Activated CD4-positive, alpha-beta memory T cell treated with anti-CD3 and anti-CD28 coated beads for 36 hours (primary cell): ENCODE measurements at places on chromosomes 5 and 9.

DNA sequence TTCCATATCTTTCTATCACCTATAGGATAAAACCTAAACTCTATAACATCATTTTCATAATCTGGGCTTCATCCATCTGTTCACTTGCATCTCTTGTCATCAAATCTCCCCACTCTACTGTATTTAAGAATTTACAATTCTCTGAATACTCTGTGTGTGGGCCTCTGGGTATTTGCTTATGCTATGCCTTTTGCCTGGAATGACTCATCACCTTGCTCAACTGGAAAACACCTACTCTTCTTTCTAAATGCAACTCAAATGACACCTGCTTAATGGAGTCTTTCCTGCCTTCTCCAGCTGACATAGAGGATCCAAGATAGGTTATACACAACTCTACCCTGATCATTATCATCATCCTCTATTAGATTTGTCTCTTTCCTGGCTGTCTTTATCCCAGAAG is 421.7 kb downstream of the SPATA31D1 start:
- H3K36me3 ChIP-seq: no peaks in the 10 kb centered on the region
- H3K27ac ChIP-seq: no peak overlapping the region
- H3K4me3 ChIP-seq: no peak overlapping the region
- no peaks in the 10 kb centered on the region for H3K4me1 ChIP-seq
- no peaks in the 10 kb centered on the region for H3K27me3 ChIP-seq

DNA sequence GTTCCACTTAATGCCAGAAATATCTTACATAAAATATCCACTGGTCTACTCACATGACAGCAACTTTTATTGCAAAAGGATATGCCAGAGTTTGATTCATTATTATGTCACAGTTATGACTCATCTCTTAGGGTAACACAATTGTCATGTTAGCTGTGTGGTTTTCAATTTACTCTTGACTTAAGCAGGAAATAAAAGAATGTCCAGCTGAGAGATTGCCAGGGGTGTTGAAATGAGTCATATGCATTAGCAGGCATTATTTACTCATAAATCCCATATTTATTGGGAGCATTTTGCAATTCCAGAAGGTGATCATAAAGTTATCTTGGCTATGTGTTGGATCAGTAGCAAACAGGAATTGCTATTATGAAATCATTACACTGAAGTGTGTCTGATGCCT is 1164.6 kb upstream of the CDH18 start:
- H3K4me3 ChIP-seq: no peak overlapping the region
- no peak overlapping the region for H3K27ac ChIP-seq
- no peaks in the 10 kb centered on the region for H3K36me3 ChIP-seq
- DNase-seq: no peak
- no peaks in the 10 kb centered on the region for H3K27me3 ChIP-seq

DNA sequence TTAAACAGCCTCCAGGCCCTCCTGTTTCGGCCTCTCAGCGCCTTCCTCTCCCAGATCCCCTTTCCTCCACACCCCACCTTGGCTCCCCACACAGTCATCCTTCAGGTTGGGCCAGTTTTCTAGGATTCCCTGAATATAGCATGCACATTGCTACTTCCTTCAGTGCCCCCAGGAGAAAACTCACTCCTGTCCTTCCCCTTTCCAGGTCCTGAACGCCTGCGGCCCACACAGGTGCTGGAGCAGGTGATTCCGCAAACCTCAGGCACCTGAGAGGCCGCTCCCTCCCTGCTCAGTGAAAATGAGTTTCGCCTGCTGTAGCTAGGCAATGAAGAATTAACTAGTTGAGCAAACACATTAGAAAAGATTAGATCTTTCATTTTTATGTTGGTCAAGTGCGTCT is 185.0 kb downstream of the MED10 start:
- no peak overlapping the region for H3K4me3 ChIP-seq
- H3K27ac ChIP-seq: no peak overlapping the region
- H3K27me3 ChIP-seq: peaks cover 1% of the 10 kb centered on the region
- no peaks in the 10 kb centered on the region for H3K36me3 ChIP-seq
- DNase-seq: no peak

- no peak overlapping the region for H3K27ac ChIP-seq
- peaks cover 38% of the 10 kb centered on the region for H3K4me1 ChIP-seq
- DNase-seq: no peak
- peaks cover 8% of the 10 kb centered on the region for H3K36me3 ChIP-seq
- H3K4me3 ChIP-seq: no peak overlapping the region
- H3K27me3 ChIP-seq: peaks cover 11% of the 10 kb centered on the region
Observed at GRCh38 chr9:95722141-95722540, 153.3 kb upstream of the ERCC6L2 start.

DNA sequence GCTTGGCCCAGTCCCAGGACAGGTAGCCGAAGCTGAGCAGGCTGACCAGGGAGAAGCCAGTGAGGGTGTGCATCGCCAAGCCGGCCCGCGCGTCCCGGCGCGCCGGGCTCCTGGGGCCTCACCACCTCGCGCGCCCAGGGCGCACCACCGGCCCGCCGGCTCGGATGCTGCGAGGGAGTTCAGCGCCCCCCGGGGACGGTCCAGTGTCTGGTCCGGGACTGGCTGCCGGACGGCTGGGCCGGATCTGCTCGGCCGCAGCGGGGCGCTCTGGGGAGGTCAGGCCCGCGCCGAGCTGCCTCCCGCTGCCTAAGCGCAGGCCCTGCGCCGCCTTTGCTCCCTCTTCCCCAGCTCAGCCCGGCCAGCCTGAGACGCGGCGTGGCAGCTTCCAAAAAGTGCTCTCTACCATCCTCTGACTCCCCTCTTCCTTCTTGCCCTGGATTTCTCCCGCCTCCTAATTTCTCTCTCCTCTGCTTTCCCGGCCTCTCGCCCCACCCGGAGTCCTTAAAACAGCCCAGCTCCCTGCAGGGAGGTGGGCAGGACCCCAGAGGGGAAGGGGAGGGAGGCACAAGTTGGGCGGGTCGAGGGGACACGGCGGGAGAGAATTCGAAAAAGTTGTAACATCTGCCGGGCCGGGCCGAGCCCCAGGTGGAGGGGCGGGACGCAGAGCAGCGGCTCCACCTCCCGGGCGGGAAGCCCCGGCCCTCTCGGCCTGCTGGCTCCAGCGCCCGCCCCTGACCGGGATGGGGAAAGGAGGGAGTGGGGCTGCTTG is at the start of gene ARSI:
Gene ARSI, minus strand, starts transcription at position 605 of the 769 bp plus-strand sequence. Its CDS starts 532 bp downstream, at position 73.
- no peak within 1 kb of the TSS for H3K4me3 ChIP-seq
- H3K27ac ChIP-seq: no peak within 1 kb of the TSS
- H3K36me3 ChIP-seq: no peaks in the 10 kb centered on the region
- DNase-seq: no peak
- peaks cover 25% of the 10 kb centered on the region for H3K27me3 ChIP-seq

GRCh38 chr5:133432956-133433532 is 179.3 kb downstream of the FSTL4 start:
- H3K4me3 ChIP-seq: no peak overlapping the region
- H3K36me3 ChIP-seq: no peaks in the 10 kb centered on the region
- H3K4me1 ChIP-seq: no peaks in the 10 kb centered on the region
- DNase-seq: no peak
- no peak overlapping the region for H3K27ac ChIP-seq
